Stimulated activated CD4-positive, alpha-beta T cell treated with anti-CD3 and anti-CD28 coated beads, Interleukin-4, amount 100 ng/mL, for 1 hour (primary cell): ENCODE measurements at places on chromosomes 6 and 20.

DNA sequence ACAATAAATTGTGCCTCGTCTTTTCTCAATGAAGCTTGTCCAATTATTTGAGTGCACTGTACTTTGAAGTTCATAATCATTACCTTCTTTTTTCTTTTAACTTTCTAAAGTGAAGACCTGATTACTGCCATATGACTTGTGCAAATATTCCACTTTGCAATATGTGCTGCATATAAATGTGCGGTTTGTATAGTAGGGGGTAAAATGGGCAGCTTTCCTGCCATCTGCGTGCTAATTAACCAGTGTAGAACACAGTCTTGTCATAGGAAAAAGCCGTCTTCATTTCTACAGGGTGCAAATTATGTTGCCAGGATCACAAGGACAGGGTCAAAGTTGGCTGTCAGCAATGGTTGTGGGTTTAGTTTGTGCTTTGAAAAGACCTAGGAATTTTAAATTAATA is 397.0 kb downstream of the NKAIN2 start:
- no peak for DNase-seq

- no peak for DNase-seq
Observed at GRCh38 chr20:45971425-45971674, 653 bp downstream of the ZNF335 start.

DNA sequence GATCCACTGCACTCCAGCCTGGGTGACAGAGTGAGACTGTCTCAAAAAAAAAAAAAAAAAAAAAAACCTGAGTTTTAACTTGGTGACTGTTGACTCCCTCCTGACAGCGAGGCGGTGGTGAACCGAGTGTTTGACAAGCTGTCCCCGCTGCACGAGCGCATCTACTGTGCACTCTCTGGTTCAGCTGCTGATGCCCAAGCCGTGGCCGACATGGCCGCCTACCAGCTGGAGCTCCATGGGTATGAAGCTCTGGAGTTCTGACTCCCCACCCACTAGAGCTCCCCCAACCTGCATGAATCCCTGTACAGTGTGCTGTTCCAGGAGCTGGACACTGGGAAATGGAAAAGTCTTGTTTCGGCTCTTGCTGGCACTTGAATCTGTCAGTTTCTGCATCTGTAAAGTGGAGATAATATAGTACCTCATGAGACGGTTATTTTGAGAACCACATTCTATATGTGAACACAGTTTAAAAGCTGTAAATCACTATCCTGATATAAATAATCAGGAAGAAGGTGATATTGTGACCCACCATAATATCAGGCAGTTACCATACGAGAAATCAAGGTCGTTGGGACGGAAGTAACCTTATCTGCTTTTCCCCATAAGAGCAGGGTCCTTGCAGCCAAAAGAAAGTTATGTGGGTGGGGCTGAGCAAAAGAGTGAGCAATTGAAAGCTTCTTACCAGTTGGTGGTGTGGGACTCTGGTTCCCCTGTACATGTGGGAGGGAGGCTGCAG is 3.3 kb downstream of the PSMB9 start:
- DNase-seq, result no peak

DNA sequence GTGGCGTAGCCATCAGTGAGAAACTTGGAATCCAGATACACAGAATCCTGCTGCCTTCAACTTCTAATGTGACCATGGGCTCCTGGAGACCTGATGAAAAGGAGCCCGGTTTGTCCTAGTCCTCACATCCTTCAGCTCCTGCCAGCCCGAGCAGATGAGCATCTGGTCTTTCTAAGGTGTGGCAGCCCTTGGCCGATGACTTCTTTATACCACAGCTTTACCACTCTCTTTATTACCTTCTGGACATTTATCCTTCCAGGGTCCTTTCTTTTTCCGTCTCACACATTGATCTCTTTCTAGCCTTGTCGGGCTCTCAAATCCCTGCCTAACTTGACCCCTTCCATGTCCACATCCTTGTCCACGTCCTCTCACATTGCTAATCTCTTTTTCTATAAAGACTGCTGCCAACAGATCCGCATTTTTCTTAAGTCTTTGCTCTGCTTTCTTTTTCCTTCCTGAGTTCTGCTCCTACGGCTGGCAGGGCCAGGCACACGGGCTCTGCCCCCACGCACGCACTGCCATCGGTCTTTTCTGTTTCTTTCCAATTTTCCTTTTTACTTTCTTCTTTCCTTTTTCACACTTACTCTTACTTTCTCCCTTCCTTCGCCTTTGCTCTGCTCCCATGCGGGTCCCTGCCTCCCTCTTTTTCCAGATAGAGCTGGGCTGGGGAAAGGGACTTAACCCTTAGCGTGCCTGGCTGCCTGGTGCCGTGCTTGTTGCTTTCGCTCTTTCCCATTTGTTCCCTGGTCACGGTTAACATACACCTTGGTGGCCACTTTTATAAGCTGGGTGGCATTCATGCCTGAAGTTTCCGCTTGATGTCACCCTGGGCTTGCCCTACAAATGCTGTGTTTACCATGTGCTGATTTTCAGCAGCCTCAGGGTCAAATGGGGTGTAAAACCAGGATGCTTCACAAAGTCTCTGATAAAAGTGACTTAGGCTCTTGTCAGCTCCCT is 9.4 kb upstream of the GMPR start:
- DNase-seq, result no peak

DNA sequence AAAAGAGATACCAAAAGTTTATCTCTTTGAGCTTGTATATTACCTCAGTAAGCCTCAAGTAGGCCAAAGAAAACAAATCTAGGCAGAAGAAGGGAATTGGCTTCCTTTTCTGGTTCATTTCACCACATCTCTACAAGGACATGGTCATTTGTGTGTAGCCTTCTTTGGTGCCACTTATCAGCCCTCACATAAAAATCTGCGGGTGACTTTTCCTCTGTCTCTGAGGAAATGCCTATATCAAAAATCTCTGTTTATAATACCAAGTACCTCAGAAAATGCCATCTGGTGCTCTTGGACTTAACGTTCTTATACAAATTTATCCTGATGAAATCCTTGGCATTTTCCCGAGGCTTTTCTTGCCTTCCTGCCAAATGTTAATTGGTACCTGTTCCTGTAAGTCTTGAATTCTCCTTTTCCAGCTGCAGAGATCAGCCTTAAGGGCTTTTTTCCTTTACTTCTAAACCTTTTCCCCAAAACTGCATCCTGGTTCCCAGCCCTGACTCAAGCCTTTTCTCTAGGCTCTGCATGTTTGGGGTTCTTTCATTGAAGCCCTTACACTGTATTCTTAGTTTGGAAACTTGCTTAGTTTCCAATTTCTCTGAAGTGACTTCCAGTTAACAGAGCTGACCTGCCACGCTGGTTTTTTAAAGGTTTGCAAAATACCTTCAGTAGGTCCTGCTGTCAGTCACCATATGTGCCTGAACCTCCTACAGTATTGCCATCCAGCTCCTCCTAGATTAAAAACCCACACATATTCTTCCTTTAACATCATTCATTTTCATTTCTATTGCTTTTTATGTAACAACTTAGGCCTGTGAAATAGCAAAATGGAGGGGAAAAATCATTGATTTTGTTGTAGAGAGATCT is 191.2 kb upstream of the PREP start:
- no peak for DNase-seq

- DNase-seq, result no peak
Observed at GRCh38 chr6:116265041-116265829, 11.4 kb upstream of the TSPYL4 start.

DNA sequence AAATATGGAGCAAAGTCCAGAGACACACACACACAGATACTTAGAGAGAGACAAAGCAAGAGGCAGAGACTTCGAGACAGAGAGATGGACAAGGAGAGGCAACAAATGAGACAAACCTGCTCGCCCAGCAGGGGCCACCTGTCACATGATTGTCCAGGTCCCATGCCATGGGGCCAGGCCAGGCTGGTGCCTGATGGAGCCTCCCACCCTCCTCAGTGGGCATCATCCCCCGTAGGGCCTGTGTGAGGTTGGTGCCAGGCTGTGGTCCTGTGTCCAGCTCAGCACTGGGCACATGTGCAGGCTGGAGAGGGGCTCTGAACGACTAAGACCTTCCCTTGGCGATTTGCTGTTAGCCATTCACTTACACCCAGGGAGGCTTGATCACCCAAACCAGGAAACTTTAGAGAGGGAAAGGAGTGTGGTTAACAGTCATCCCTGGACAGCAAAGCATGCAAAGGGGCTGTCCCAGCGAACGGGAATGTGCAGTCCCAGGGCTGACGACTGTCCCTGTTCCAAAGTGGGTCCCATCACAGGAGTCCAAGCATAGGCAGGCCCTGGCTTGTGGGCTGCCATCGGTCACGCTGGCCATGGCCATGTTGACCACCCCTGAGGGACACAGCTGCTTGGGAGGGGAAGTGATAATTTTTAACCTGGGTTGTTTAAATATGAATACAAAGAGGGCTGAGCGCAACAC is 38.4 kb upstream of the PHACTR3 start:
- no peak for DNase-seq

DNA sequence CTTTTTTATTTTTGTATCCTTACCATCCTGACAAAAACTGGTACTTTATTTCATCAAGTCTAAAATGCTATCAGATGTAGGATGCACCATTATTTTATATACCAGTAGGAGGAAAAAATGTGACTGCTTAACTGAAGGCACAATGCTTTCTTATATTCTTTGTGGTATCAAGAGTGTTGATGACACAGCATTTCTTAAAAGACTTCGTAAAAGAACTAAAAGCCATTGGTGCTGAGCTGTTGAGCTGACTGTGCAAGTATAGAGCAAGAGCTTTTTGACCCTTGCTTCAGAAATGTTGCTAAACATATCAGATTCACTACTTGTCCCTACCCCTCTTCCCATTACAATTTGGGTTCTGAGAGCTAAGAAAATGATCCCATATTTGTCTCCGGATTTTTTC is 17.5 kb downstream of the SF3B5 start:
- DNase-seq, result no peak

DNA sequence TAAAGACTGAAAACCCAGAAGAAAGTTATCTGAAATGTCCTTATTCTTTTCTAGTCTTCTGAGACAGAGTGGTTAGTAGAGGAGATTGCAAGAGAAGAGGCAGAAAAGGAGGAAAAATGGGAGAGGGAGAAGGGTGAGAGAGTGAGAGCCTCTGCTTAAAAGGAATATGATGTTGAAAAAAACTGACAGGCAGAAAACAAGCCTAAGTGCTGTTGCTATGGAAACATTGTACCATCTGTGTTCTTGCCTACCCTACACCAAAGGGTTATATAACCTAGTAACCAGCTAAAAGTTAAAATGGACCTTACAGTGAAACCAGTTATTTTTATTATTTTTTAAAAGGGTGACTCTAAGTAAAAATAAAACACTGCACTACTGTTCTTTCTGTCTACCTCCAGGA is 28.3 kb upstream of the SH3BGRL2 start:
- no peak for DNase-seq

- no peak for DNase-seq
Observed at GRCh38 chr20:37238935-37239451, 22.6 kb downstream of the GHRH start.

- no peak for DNase-seq
Observed at GRCh38 chr6:16491666-16492313, 253.4 kb downstream of the GMPR start.

- DNase-seq, result no peak
Observed at GRCh38 chr6:20582586-20583443, 48.6 kb downstream of the CDKAL1 start.

DNA sequence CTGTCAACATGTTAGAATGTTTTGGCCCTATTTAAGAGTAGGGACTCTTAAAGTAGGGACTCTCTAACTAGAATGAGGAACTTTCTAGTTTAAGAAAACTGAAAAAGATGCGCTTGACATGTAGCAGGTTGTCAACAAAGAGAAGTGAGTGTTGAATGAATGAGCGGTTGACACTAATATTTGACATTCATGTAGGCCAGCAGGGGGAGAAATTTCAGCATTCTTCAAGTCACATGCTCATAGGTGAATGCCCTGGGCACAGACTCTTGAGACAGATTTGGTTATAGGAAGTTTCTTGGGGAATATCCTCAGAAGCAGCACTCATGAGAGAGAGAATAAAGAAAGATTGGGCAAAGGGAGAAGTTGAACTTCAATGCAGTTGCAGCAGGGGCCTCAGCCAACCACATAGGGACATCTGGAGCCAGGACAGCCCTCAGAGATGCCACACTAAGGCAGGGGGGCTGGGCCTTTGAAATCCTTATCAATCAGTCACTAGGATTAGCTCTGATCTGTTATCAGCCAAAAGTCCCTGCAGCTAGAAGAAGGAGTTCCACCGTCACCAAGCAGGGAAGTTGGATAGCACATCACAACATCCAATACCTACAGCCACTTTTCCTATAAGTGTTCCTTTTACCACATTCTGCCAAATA is 145.1 kb upstream of the FKBP1C start:
- no peak for DNase-seq

GRCh38 chr6:79048611-79049010 is 29.4 kb downstream of the PHIP start:
- no peak for DNase-seq

DNA sequence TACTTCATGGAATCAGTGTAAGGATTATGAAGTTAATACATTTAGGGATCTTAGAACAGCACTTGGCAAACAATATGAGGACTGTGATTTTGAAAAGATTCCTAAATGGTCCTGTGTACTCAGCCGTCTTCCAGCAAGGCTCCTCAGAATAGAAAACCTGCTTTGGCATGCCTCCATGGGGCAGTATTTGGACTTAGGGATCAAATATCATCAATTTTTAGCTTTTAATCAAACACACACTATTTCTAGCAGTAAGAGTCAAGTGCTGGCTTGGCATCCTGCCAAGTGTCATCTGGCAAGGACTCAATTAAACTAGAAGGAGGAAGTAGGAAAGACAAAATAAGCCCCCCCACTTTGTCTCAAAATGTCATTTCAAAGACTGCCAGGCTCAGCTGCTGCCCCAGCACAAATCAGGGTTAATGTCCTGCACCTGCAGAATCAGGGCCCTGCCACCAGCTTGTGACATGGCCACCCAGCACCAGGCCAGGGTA is 40.8 kb downstream of the IYD start:
- DNase-seq, result no peak

- no peak for DNase-seq
Observed at GRCh38 chr6:37798436-37799262, 20.9 kb upstream of the ZFAND3 start.

DNA sequence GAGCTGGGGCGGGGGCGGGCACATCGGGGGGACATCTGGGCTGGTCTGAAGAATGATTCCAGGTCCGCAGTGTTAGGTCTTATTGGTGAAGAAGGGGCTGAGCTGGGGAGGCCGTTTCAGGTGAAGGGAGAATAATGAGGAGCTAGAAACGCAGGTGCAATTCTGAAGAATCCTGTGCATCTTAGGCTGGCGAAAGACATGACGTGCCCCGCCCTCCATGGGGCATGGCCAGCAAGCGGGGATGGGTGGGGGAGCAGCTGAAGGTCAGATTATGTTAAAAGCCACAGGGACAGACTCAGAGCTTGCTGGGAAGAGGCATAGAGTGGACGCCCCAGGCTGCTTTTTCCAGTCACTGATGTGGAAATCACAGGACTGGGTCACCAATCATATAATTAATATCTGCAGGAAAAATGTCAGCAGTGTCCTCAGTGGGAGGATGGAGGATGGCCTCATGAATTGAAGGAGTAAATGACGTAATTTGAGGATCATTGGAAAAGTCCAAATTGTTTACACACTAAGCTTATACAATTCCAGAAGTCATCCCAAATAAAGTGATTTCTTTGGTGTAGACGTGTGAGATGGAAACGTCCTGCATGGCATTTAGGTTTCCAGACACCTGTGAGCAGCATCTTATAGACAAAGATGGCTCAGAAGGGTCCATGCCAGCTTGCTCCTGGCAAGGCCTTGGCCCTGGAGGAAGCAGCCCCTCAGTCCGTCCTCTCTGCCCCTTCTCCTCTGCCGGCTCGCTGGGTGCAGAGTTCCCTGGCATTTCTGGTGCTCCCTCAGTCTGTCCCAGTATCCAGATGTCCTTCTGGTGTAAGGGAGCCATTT is 109.6 kb upstream of the FRMD1 start:
- no peak for DNase-seq
